Activated CD4-positive, alpha-beta T cell treated with anti-CD3 and anti-CD28 coated beads, Interleukin-2, amount 10 ng/mL, durations not matched to agents 7 days and 5 days (primary cell): ENCODE measurements at places on chromosomes 11 and 22.
A peak's percentile ranks its signal among the peaks of the same experiment; 100 is the strongest.

DNA sequence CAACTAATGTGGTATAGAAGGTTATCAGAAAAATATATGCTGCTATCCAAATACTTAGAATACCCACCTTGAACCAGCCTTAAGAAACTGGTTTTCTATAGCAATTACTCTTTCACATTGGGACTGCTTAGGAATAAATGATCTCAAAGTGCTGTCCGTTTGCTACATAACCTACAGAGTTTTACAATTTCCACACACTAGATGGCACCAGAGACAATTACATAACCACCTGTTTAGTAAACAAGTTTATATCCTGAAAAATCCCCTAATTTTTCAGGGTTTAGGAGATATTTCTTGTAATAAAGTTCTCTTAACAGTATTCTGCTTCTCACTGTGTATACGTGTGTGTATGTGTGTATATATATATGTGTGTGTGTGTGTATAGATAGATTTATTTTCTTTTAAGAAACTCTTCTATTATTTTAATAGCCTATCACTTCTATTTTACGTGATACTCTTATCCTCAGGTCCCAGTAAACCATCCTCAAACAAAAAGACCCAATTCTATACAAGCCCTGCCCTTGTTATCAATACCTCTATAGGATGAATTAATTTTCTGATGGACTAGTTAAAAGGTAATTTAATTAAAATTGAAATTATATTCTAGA is 6.7 kb upstream of the OR5I1 start:
- DNase-seq, result peak; percentile 7
- no peaks in the 10 kb centered on the region for H3K27me3 ChIP-seq
- no peak overlapping the region for H3K4me3 ChIP-seq
- H3K4me1 ChIP-seq, result no peaks in the 10 kb centered on the region
- no peaks in the 10 kb centered on the region for H3K36me3 ChIP-seq

- peak overlapping the region; percentile 1 for H3K27ac ChIP-seq
- peaks cover 19% of the 10 kb centered on the region for H3K4me1 ChIP-seq
- H3K4me3 ChIP-seq, result no peak overlapping the region
- peaks cover 6% of the 10 kb centered on the region for H3K36me3 ChIP-seq
Observed at GRCh38 chr11:69400771-69401590, 80.5 kb upstream of the LINC01488 start.

DNA sequence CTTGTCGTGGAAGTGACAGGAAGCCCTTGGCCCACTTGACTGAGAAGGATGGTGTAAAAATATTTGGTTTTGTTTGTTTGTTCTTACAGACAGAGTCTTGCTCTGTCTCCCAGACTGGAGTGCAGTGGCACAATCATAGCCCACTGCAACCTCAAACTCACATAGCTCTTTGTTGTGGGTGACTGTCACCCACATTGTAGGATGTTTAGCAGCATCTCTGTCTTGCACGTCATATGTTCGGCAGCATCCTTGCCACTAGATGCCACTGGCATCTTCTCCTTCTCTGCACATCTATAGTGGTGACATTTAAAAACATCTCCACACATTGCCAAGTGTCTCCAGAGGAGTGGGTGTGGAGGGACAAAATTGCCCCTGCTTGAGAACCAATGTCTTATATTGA is 56.8 kb downstream of the PRR5L start:
- peak overlapping the region; percentile 47 for H3K27ac ChIP-seq
- H3K4me3 ChIP-seq, result no peak overlapping the region

DNA sequence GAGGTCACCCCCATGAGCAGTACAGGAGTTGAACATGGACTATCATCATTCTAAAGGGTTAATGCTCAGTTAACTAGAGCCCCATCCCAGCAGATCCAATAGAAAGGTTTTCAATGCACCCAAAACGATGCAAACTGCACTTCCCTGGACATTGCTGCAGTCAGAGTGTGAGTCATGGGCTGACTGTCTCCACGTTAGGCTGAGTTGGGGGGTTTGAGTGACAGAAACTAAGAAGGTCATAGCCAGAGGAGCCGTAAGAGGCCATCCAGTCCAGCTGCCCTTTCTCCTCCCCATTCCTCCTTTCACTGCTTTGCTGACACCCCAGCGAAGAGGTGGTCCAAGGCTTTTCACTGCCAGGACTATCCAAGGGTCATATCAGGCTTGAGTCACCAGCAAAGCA is 10.5 kb upstream of the OR2AT4 start:
- no peak overlapping the region for H3K4me3 ChIP-seq
- no peak for DNase-seq
- H3K27me3 ChIP-seq, result peaks cover 21% of the 10 kb centered on the region
- no peak overlapping the region for H3K27ac ChIP-seq

DNA sequence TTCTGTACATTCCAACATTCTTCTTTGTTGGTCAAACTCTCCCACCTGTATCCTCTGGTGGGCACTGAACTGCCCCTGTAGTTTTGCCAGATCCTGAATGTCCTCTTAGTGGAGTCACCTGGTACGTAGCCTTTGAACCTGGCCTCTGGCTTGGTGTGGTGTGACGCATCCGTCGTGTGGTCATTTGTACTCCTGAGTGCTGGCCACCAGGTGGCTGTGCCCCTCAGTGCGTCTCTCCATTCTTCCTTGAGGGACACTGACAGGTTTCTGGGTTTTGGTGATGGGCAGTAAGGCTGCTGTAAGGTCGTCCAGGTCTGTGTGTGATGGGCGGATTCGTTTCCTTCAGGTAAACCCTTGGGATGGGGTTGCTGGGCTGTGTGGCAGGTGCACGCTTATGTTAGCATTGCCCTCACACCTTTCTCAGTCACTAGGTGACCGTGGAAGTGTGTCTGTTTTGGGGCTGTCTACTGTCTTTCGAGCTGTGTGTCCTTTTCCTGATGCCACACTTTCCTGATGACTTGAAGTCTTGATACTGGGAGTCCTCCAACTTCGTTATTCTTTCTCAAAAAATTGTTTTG is 13.6 kb upstream of the RANBP1 start:
- peaks cover 47% of the 10 kb centered on the region for H3K4me1 ChIP-seq
- H3K27ac ChIP-seq, result peak overlapping the region; percentile 19
- peaks cover 37% of the 10 kb centered on the region for H3K36me3 ChIP-seq
- H3K4me3 ChIP-seq, result no peak overlapping the region

- no peak overlapping the region for H3K27ac ChIP-seq
- no peak for DNase-seq
- H3K4me1 ChIP-seq, result no peaks in the 10 kb centered on the region
Observed at GRCh38 chr11:130720232-130721022, 195.9 kb downstream of the SNX19 start.

DNA sequence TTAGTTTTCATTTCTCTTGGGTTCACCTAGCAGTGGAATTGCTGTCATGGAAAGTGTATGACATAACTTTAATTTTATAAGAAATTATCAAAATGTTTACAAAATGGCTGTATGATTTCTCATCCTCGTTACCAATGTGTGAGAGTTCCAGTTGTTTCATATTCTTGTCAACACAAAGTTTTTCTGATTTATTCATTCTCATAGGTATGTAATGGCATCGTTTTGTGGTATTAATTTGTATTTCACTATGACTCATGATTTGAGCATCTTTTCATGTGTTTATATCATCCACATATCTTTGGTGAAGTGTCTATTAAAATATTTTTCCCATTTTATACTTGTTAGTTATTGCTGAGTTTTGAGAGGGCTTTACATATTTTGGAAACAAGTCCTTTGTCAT is 5.5 kb downstream of the FAM111B start:
- H3K27me3 ChIP-seq, result no peaks in the 10 kb centered on the region
- no peak overlapping the region for H3K27ac ChIP-seq
- H3K4me3 ChIP-seq, result no peak overlapping the region
- no peak for DNase-seq
- peaks cover 93% of the 10 kb centered on the region for H3K36me3 ChIP-seq

GRCh38 chr11:7581021-7581590 is 67.3 kb downstream of the PPFIBP2 start:
- peaks cover 27% of the 10 kb centered on the region for H3K27me3 ChIP-seq
- DNase-seq, result no peak
- no peak overlapping the region for H3K4me3 ChIP-seq
- no peaks in the 10 kb centered on the region for H3K36me3 ChIP-seq

DNA sequence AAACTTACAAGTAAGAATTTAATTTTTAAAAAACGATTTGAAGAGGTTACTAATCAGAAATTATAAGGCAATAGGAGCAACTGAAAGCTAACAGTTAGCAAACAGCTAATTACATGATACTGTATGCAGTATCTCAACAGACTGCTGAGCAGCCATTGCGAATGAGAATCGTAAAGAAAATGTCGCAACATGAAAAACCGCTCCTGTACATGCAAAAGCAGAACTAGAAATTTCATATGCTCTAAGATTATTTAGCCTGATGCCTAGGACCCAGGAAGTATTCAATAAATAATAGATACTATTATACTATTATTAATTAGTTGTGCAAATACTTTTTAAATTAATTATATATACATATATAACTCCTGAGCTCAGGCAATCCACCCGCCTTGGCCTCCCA is 48.7 kb upstream of the EP300 start:
- no peak for DNase-seq
- peaks cover 2% of the 10 kb centered on the region for H3K27me3 ChIP-seq
- peaks cover 2% of the 10 kb centered on the region for H3K4me1 ChIP-seq
- H3K27ac ChIP-seq, result no peak overlapping the region
- no peaks in the 10 kb centered on the region for H3K36me3 ChIP-seq
- no peak overlapping the region for H3K4me3 ChIP-seq

- peak overlapping the region; percentile 79 for H3K4me3 ChIP-seq
- DNase-seq, result no peak
- H3K36me3 ChIP-seq, result peaks cover 6% of the 10 kb centered on the region
- H3K27ac ChIP-seq, result peak overlapping the region; percentile 65
- peaks cover 70% of the 10 kb centered on the region for H3K4me1 ChIP-seq
Observed at GRCh38 chr11:62546929-62547625, 471 bp upstream of the AHNAK start.

GRCh38 chr11:6926208-6927029 is at the start of gene ZNF215:
Gene ZNF215, plus strand, starts transcription at chr11:6926426. Its CDS starts 5,847 bp downstream, at chr11:6932273.
- peaks cover 17% of the 10 kb centered on the region for H3K4me1 ChIP-seq
- no peaks in the 10 kb centered on the region for H3K36me3 ChIP-seq
- H3K4me3 ChIP-seq, result peak within 1 kb of the TSS; percentile 83
- H3K27ac ChIP-seq, result peak within 1 kb of the TSS; percentile 76
- peak; percentile 47 for DNase-seq
- H3K27me3 ChIP-seq, result peaks cover 34% of the 10 kb centered on the region

- peak overlapping the region; percentile 72 for H3K27ac ChIP-seq
- H3K4me1 ChIP-seq, result peaks cover 47% of the 10 kb centered on the region
- H3K4me3 ChIP-seq, result no peak overlapping the region
- DNase-seq, result no peak
Observed at GRCh38 chr11:47924184-47924691, 56.1 kb upstream of the PTPRJ start.

DNA sequence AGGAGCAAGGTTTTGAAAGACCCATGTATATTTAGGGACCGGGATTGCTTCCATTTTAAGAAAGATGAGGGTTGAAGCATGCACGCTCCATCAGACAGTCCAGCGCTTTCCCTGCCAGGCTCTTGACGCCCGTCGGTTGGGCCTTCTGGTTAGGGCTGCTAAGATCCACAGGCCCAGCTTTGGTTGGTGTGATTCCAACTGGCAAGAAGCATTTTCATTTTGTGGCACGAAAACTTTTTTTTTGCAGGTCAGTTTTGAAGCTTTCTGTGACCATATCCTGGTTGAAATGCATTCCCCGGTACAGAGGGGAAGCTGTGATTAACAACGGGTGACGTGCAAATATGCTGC is 34.3 kb upstream of the MPPED1 start:
- no peaks in the 10 kb centered on the region for H3K36me3 ChIP-seq
- DNase-seq, result no peak
- peaks cover 42% of the 10 kb centered on the region for H3K27me3 ChIP-seq
- H3K4me1 ChIP-seq, result peaks cover 29% of the 10 kb centered on the region

DNA sequence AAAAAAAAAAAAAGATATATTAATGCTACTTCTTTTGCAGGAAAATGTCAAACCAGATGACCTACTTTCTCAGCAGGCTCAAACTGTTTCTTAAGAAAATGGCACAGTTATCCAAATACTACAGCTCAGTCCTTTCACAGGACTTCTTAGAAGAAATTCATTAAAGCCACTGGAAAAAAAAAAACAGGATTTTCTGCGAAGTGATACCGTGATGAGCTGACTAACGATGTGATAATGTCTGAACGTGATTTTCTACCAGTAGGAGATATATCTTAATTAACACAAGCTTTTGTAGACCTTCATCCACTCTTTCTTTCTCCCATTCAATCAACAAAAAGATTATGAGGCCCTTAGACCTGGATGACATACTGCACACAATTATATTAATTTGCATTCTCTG is 132.4 kb downstream of the NOX4 start:
- no peaks in the 10 kb centered on the region for H3K4me1 ChIP-seq
- no peak overlapping the region for H3K27ac ChIP-seq
- H3K36me3 ChIP-seq, result no peaks in the 10 kb centered on the region
- no peak overlapping the region for H3K4me3 ChIP-seq
- no peaks in the 10 kb centered on the region for H3K27me3 ChIP-seq

GRCh38 chr11:85951049-85951405 is 95.8 kb downstream of the CCDC83 start:
- H3K27ac ChIP-seq, result no peak overlapping the region
- peaks cover 21% of the 10 kb centered on the region for H3K4me1 ChIP-seq
- peaks cover 35% of the 10 kb centered on the region for H3K36me3 ChIP-seq
- no peaks in the 10 kb centered on the region for H3K27me3 ChIP-seq

DNA sequence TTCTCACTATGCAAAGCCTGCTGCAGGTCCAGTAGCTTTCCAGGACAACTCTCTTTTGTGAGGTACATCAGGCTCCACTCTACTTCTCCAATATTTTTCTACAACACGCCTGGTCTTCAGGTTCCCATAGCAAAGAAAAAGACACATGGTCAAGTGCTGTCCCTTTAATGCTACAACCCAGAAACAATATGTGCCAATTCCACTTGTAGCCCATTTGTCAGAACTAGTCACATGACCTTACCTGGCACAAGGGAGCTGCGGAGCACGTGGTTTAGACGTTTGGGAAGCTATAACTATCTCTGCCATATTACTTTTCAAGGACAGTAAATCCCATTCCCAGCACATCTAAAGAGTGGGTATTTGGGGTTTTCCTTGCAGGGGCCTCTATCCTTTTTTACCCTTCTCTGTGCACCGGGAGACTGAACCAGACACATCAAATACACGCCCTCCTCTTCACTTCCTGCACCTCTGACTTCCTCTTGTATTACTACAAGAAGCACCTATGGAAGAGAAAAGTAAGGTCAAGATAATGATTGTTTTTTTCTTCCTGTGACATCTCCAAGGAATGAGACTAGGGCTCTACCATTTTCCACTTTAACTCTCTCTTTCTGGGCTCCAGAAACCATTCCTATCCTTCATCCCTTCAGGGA is 237.6 kb downstream of the ETS1 start:
- H3K27me3 ChIP-seq, result no peaks in the 10 kb centered on the region
- H3K4me1 ChIP-seq, result peaks cover 57% of the 10 kb centered on the region
- no peak for DNase-seq
- peak overlapping the region; percentile 13 for H3K4me3 ChIP-seq
- peak overlapping the region; percentile 58 for H3K27ac ChIP-seq
- peaks cover 15% of the 10 kb centered on the region for H3K36me3 ChIP-seq

DNA sequence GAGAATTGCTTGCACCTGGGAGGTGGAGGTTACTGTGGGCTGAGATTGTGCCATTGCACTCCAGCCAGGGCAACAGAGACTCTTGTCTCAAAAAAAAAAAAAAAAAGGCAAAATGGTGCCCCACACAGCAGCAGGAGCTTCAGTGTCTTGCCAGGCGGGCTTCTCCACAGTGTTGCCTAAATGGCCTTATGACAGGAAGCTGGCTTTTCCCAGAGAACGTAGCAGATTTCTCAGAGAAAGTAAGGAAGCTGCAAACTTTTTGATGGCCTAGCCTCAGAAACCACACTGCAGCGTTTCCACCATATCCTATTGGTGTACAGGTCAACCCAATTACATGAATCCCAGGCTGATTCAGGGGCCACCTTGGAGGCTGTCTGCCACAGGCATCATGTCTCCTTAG is 12.7 kb upstream of the SPDYC start:
- H3K36me3 ChIP-seq, result no peaks in the 10 kb centered on the region
- H3K27me3 ChIP-seq, result peaks cover 19% of the 10 kb centered on the region
- no peak overlapping the region for H3K4me3 ChIP-seq
